Activated naive CD8-positive, alpha-beta T cell treated with anti-CD3 and anti-CD28 coated beads for 36 hours (primary cell): ENCODE measurements at places on chromosomes 12 and 14. TPM values are rescaled to one million over a fixed set of nuclear protein-coding genes. Genes with fewer than 3 reads are reported as not detected.

DNA sequence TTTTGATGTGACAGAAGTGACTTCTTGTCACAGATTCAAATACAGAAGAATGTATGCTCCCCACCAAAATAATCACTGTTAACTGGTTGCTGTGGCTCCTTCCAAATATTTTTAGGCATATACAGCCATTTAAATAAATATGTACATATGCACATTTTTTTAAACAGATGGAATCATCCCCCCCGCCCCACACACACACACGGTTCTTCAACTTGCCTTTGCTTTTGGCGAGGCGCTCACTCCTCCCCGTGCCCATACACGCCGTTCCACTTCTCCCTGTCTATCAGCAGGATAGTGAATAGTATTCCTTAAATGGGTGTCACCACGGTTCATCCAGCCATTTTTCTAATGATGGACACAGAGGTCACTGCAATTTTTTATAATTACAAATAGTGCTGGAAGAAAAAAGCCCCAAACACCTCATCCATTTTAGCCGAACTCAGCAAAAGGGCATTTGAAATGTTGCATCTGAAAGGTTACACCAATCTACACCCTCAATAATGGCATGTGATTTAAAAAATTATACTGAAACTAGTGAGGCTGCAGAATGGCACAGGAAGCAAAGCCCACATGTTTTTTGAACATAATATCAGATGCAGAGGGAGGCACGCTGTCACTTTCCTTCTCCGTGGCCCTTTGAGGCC is 39.2 kb upstream of the MEG3 start:
- no peak for DNase-seq

DNA sequence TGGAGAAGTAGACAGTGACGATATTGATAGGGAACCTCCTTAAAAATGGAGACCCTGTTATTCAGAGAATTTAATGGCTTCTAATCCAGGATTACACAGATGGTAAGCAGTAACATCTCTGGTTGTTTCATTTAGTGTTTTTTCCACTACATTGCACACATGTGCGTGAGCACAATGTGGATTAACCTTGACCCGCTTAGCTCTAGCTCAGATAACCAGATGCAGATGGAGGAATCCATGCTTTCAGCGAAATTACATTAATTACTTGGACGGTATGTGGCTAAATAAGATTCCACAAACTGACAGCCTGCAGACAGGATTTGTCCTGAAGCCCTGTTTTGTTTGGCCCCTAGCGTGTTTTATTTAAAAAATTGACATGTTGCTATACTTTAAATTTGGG is 378.4 kb downstream of the CCDC91 start:
- DNase-seq: no peak

GRCh38 chr14:23577710-23578392 is 739 bp downstream of the JPH4 start:
- no peak for DNase-seq

DNA sequence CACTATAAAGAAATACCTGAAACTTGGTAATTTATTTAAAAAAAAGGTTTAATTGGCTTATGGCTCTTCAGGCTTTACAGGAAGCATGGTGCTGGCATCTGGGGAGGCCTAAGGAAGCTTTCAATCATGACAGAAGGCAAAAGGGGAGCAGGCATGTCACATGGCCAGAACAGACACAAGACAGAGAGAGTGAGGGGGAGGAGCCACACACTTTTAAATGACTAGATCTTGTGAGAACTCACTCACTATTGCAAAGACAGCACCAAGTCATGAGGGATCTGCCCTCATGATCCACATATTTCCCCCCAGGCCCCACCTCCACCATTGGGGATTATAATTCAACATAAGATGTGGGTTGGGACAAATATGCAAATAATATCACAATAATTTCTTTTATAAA is 355.6 kb downstream of the DAD1 start:
- DNase-seq: no peak

The AGAP2 gene
- total RNA-seq: 23.8 TPM

The GLIPR1L1 gene
- not detected for total RNA-seq

The MMP17 gene
- total RNA-seq: not detected
